H1 (cell line): ENCODE measurements at places on chromosomes 6 and 20. TPM values are rescaled to one million over a fixed set of nuclear protein-coding genes. Genes with fewer than 3 reads are reported as not detected.

The PI16 gene
- total RNA-seq, result not detected in 2 replicates

The CST1 gene
- 2.9 and 5.4 TPM in 2 replicates for total RNA-seq

The ISM1 gene
- 0.78 and 0.97 TPM in 2 replicates for total RNA-seq

The PRR18 gene
- 0.19 and 0.23 TPM in 2 replicates for total RNA-seq

The FUCA2 gene
- 47.2 and 47.4 TPM in 2 replicates for total RNA-seq

The FOXS1 gene
- not detected in 2 replicates for total RNA-seq

The AVP gene
- total RNA-seq, result 0.77 TPM in 1 of 2 replicates, not detected in the other

The DNAH8 gene
- total RNA-seq, result not detected in 2 replicates

The FOXF2 gene
- total RNA-seq, result not detected in 2 replicates

The CDSN gene
- not detected in 2 replicates for total RNA-seq

DNA sequence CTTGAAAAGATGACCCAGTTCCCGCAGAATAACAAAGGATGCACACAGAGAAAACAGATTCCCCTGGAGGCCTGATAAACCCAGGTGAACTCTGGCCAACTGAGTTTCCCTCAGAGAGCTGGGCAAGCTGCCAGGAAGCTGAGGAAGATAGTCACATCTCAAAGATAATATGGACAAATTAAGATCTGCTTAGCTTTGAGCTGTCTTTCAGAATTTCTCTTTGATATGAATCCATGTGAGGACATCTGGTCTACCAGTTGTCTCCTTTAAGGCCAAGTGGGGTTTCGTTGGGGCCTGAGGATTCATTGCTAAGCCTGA lies 59.5 kb downstream of the ID4 start:
- DNase-seq, result no peak

DNA sequence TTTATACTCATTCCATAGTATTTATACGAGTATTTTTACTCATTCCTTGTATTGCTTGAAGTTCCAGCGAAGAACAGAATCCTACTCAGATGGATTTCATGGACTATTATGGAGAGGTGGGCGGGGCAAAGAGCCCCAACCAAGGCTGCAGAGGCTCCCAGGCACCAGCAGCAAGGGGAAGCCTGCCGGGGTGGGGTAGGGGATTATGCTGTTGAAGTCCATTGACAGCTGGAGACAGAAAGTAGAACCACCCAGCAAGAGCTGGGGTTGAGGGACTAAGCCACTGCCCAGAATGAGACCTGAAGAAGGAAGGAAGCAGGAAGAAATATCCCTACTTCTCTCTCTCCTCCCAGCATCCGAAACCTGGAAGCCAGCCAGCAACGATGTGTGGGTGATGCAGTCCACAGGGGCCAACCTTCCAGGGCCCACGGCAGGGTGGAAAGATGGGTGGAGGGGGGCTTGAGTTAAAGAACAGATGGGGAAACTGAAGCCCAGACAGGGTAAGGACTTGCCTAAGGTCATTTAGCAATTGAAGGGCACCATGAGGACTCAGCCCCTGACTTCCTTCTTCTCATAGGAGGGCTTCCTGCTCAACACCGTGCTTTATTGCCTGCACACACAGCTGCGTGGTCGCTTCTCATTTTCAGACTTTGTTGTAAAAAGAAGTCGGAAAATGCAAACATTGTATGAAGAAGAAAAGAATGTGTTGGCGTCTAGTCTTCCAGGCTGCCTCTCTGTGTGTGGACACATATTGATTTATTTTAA lies 18.3 kb upstream of the GTSF1L start:
- no peak for DNase-seq

DNA sequence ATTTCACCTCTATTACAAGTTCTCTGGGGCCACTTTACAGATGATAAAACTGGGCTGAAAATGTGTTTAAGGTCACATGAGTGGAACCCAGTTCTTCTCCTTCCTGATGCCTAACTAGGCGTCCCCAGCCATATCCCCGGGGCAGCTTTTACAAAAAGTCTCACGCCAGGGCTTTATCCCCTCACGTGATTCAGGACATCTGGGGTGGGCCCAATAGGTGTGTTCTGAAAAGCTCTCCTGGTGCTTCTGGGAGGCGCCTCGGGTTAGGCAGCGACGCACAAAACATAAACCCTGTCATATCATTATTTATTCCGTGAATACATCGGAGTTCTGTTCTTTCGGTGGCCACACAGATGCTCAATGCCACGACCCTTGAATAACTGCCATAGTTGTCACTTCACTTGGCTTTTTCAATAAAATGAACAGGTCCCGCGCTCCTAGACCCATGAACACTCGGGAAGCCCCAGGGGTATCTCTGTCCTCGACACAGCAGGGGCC lies 32.1 kb downstream of the SF3B5 start:
- no peak for DNase-seq

DNA sequence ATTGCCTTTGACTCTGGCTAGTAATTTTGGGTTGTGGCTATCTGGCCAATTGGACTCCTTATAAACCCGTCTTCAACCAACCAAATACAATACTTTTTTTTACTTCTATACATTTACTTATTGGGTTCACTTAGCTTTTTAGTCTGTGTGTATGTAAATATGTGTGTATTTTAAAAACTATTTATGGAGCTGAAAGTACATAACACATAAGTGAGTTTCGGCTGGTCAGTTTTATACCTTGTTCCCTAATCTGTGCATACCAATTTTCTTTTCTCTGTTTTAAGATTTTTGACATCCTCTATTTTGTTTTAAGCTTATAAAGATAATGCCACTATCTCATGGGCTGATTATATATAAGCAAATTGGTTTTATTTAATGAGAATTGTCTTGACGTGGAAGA lies 129.5 kb downstream of the LRRC1 start:
- DNase-seq, result no peak

DNA sequence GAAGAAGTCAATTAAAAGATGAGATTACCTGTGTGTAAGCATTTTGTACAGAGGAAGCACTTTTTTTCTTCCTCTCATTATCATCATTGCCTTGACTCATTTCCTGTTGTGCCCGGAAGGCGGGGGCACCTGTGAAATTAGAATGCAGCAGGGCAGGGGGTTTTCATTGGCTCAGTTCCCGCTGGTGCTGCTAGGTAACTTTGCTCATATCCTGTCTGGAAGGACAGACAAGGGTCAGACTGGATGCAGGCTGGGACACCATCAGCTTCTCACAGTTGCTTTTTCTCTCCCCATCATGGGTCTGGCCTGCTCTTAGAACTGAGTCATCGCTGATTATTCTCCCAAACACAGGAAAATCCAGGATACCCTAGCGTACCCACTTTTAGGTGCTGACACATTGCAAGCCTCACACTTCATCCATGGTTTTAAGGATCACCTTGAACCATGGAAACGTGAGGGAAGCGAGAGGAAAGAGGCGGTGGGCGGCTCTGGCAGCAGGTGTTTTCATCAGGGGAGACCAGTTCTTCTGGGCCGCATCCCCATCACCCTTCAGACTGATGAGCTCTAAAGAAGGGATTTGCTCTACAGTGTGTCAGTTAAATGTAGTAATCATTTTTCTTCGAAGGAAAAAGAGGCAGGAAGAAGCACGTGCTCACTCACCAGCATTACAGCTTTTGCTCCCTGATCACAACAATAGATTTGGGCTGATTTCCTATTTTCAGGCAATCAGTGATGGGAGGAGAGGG lies 195.7 kb upstream of the SASH1 start:
- peak; percentile 3 for DNase-seq

- no peak for DNase-seq
These were observed 11.0 kb upstream of the FOXO3 start for GRCh38 chr6:108549741-108550140.

- DNase-seq, result no peak
These were observed 82.4 kb upstream of the SMLR1 start for GRCh38 chr6:130744576-130745366.

- no peak for DNase-seq
These were observed 64.0 kb upstream of the CEP85L start for GRCh38 chr6:118715376-118715775.

GRCh38 chr6:157669747-157670216 lies 153.3 kb upstream of the SNX9 start:
- peak; percentile 70 for DNase-seq

DNA sequence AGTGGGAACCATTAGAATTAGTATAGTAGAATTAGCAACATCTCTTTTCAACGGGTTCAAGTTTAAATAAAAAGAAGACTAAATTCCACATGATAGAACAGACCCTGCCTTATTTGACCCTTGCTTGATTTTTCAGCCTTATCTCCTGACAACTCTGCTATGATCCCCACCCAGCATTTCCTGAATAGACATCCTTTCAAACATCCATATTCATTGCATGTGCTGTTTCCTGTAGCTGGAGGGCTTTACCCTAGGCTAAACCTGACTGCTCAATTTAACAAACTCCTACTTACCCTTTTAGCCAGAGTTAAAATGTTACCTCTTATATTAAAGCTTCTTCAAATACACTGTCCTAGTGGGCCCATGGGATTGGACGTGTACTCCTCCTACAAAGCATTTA lies 594.8 kb upstream of the ARID1B start:
- DNase-seq, result no peak

GRCh38 chr6:13362412-13362811 lies 34.1 kb upstream of the TBC1D7 start:
- no peak for DNase-seq

GRCh38 chr6:96974516-96974915 lies 50.0 kb downstream of the KLHL32 start:
- DNase-seq, result no peak

- DNase-seq, result no peak
These were observed 36.9 kb upstream of the RNF144B start for GRCh38 chr6:18350271-18350670.

GRCh38 chr6:87277123-87277522 lies 45.3 kb upstream of the SMIM8 start:
- DNase-seq, result no peak

- no peak for DNase-seq
These were observed 31.9 kb downstream of the FOXO3 start for GRCh38 chr6:108592371-108593337.

GRCh38 chr20:45479822-45480221 lies 10.3 kb downstream of the WFDC2 start:
- no peak for DNase-seq

DNA sequence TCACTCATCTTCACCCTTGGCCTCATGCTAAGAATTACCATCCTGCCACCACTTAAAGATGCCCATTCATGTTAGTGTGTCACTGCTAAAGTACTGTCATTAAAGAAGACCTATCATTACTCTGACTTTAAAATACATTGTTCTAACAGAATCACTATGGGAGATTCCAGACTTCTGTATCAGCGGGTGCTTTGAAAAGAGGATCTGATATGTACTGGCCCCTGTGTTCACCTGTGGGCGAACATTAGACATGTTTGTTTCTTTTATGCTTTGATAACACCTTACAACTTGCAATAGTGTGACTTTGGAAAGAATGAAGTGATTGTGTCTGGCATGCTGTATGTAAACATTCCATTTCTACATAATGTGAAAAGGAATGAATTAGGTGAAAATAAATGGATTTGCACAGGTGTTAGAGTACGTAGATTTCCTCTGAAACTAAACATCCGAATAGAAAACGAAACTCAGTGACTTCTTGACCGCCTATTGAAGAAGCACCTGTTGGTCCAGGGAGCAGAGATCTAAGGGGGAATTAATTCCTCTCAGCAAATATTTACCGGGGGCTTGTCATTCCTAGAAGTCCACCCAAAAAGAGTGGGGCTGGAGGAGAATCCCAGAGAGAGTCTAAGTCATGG lies 132.3 kb downstream of the CARMIL1 start:
- no peak for DNase-seq

- DNase-seq, result no peak
These were observed 221.4 kb downstream of the CDKAL1 start for GRCh38 chr6:20755631-20756030.

DNA sequence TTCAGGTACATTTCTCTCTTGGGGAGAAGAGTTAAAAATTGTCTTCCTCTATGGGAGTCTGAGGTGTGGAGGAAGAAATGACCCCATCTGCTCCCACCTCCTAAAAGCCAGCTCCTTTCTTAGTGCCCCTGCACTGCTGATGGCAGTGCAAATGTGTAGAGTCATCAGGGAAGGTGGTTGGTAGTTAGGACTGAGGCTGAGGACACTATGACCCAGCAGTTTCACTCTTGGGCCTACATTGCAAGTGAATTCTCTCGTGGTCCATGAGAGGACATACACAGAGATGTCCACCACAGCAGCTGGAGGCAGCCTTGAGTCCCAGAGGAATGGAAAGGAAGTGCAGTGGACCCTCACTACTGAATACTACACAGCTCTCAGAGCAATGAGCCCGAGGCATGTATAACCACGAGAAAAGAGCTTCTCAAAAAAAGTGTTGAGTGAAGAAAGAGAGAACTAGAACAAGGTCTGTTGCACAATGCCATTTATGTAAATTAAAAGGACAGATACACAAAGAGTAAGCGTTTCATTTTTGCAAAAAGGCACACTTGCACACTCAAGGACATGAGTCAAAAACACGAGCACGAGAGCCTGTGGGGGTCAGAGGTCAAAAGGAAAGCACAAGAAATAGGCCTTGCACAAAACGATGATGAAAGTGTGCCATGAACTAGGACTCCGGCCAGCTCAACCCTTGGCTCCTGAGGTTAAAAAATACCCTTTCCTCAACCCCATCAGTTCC lies 308.2 kb upstream of the PRND start:
- no peak for DNase-seq

DNA sequence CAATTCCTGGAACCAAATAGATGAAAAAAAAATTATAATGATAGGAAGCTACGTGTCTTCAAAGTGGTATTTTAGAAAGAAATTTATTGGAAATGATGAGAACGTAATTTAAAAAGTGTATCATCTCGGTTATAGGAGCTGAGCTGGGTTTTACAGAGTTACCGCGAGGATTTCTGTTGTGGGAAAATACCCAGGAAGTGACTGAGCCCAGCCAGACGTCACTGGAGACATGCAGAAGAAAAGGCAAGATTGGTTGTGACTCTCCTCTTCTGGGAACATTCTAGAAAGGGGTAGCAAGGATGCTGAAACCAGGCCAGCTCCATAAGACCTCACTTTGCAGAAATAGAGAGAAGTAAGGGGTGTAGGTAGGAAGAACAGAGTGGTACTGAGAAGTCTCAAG lies 95.9 kb upstream of the ADGRF1 start:
- no peak for DNase-seq

GRCh38 chr6:99905209-99906106 lies 88.6 kb downstream of the MCHR2 start:
- no peak for DNase-seq

DNA sequence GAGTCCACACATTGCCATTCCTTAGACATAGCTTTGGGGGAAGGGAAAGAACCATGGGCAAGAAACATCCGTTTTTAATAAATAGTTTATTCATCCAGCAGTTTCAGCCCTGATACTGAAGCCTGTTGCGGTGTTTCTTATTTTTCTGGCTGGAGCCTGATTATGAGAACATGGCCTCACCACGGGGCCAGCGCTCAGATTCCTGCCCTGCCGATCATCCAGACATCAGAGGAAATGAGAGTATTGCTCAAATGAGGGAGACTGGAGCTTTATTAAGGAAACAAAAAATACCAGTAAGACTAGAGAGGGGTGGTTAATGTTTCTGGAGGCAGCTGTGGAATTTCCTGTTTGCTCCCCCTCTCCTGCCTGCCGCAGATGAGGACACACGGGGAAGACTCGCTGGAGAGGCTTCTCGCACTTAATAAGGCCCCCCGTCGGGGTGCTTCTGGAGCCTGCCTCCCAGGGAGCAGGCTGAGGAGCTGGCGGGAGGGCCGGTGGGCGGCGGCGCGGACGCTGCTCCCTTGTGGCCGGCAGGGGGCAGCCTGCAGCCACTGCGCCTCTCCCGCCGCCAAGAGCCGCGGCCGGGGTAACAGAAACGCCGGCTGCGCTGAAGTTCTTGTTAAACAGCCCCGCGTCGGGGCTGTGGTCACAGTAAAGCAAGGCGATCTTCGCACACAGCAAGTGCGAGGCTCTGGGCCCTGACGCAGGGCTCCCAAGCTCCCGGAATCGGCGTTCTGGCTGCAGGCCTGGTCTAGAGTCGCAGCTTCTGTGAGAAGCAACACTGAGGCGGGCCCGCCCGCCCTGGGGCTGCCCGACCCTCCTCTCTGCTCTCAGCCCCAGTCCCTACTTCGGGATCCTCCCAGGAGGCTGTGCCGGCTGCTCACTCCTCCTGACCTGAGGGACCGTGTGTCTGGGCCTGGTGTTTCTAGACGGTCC lies 17.5 kb downstream of the LEMD2 start:
- peak; percentile 86 for DNase-seq
